ENCODE measurements at places on chromosomes 7 and 10.

DNA sequence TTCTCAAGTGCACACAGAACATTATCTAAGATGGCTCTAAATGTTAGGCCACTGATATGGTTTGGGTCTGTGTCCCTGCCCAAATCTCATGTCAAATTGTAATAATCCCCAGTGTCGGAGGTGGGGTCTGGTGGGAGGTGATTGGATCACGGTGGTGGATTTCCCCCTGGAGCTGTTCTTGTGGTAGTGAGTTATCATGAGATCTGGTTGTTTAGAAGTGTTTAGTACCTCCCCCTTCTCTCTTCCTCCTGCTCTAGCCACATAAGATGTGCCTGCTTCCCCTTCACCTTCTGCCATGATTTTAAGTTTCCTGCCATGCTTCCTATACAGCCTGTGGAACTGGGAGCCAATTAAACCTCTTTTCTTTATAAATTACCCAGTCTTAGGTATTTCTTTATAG, 11.2 kb upstream of the GSTK1 start:
- DNase-seq = no peak

GRCh38 chr7:1852517-1853430, 182.7 kb downstream of the ELFN1 start:
- DNase-seq = no peak

GRCh38 chr7:38686888-38687287, 55.7 kb upstream of the AMPH start:
- no peak for DNase-seq

DNA sequence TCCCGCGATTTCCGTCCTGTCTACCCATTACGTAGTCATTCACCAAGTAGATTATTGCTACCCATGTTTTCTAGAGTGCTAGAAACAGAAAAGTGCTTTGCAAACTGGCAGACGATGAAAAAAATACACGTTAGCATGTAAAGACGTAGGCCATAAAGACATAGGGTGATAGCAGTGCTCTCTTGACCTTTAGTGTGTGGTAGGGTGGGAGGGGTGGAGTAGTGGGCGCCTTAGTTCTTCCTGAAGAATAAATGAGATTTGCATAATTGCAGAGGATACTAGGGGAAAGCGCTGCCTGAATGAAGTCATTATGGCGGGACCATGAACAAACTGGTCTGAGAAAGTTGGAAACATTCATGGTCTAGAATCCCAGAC, 948 bp downstream of the ZNF485 start:
- no peak for DNase-seq

GRCh38 chr10:88553116-88553752, 29.9 kb downstream of the RNLS start:
- DNase-seq = peak; percentile 5

DNA sequence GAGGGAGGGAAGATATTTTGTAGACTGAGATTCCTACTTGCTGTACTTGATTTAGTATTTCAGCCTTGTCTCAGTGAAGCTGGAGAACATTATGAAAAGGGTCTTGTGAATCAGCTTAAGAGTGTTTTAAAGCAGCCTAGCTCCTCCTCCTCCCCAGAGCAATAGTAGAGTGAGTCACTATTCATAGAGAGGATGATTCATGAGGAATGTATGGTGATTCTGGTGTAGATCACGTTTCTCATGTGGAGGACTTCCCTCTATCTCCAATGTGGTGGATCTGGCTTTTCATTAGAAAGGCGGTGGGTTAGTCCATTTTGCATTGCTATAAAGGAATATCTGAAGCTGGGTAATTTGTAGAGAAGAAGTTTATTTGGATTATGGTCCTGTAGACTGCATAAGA, 340.1 kb upstream of the CHRM2 start:
- no peak for DNase-seq

DNA sequence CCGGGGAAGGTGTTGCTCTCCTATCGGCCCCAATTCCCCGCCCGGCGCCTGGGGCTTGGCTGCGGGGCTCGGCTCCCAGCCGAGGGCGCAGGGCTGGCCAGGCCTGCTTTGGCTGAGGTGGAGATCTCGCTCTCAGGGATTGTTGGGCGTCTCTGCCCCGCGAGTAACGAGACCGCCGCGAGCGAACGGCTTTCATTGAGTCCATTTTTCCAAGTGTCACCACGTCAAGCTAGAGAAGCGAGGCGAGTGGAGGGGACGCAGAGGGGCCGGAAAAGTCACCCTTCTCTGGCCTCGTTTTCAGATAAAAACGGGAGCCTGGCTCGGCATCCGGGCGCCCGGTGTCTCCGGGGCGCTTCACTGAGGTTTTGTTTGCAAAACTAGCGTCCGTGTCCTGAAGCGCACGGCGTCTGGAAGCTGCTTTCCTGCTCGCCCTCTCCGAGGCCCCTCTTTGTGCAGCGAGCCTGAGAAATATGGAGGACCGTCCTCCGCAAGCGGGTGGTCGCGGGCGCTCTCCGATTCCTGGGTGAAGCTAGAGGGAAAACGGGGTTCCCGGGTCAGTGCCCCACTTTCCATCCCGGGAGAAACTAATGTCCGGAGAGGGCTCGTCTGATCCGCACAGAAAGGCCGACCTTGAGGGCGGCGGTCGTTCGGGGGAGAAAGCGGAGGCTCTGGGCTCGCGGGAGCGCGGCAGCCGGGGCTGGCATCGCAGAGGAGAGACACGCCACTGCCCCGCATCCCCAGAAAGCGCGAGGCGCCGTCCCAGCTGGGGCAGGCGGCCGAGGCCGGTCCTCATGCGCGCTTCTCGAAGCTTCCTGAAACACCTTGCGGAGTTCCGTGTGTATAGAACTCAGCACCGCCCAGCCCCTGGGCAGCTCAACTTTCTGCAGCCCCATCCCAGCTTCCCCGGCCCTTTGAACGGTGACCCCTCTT, 3.5 kb upstream of the EN2 start:
- no peak for DNase-seq

DNA sequence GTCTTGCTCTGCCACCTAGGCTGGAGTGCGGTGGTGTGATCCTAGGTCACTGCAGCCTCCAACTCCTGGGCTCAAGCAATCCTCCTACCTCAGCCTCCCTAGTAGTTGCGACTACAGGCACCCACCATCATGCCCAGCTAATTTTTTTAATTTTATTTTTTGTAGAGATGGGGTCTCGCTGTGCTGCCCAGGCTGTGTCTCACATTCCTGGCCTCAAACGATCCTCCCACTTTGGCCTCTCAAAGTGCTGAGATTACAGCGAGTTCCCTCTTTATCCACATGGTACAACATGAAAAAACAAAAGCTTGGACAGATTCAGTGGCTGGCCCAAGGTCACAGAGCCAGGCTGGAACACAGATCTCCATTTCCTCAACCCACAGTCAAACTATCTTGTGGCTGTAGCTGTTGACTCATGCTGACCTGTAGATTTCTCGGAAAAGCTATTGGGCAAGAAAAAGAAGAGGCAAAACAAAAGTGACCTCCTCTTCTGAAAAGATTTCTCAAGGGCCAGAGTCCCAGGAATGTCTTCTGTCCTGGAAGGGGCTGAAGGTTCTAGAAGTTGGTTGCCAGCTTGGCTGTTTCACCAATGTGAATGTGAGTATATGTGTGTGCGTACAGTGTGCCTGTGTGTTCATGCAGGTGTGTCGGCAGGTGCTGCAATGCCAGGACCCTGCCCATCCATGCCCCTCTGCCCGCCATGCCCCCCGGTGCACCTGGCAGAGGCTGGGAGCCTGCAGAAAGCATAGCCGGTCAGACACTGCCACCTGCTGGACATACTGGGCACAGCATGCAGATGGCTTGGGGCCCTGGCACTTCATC, 28.4 kb downstream of the TMEM130 start:
- peak; percentile 54 for DNase-seq

- DNase-seq = no peak
Observed at GRCh38 chr7:20464891-20465290, 134.2 kb downstream of the ITGB8 start.

GRCh38 chr7:111855842-111856227, 293.5 kb upstream of the IMMP2L start:
- DNase-seq = no peak

- DNase-seq = no peak
Observed at GRCh38 chr10:104142081-104142480, 20.1 kb downstream of the SFR1 start.

DNA sequence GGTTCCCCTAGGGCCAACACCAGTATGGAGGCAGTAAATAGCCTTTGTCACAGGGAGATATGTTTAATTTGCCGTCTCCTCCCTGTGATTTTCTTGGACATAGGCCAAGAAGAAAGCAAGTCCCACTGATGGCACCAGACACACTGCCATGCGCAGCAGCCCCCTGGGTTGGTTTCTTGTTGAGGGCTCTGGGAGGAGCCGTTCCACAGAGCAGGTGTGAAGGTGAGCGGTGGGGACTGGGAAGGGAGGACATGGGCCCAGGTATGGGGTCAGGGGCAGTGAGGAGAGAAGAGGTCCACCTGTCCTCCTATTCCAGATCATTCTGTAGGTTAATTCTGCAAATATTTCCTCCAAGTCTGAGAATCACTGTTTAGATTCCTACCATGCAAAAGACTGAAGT, 376.1 kb downstream of the PLXNA4 start:
- DNase-seq = no peak

GRCh38 chr10:87752566-87752965, 65.5 kb downstream of the ATAD1 start:
- DNase-seq = no peak

- DNase-seq = no peak
Observed at GRCh38 chr7:80705130-80705781, 66.8 kb downstream of the CD36 start.

GRCh38 chr10:42952931-42953683, 123.8 kb upstream of the RET start:
- DNase-seq = no peak
